NAMALWA (cell line): ENCODE measurements at places on chromosomes 4 and X.

- DNase-seq, result peak; percentile 0
These were observed 150.1 kb downstream of the DIPK2B start for GRCh38 chrX:45050558-45050957.

DNA sequence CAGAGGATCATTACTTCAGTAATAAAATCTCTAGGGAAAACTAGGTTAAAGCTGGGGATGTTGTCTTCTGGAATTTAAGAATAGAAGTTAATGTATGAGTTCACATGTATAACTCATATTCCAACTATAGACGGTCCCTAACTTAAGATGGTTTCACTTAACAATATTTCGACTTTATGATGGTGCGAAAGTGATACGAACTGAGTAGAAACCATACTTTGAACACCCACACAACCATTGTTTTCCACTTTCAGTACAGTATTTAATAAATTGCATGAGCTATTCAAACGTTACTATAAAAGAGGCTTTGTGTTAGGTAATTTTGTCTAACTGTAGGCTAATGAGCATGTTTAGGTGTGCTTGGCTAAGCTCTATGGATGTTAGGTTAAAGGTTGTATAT, 38.7 kb downstream of the CCSER1 start:
- DNase-seq, result no peak

DNA sequence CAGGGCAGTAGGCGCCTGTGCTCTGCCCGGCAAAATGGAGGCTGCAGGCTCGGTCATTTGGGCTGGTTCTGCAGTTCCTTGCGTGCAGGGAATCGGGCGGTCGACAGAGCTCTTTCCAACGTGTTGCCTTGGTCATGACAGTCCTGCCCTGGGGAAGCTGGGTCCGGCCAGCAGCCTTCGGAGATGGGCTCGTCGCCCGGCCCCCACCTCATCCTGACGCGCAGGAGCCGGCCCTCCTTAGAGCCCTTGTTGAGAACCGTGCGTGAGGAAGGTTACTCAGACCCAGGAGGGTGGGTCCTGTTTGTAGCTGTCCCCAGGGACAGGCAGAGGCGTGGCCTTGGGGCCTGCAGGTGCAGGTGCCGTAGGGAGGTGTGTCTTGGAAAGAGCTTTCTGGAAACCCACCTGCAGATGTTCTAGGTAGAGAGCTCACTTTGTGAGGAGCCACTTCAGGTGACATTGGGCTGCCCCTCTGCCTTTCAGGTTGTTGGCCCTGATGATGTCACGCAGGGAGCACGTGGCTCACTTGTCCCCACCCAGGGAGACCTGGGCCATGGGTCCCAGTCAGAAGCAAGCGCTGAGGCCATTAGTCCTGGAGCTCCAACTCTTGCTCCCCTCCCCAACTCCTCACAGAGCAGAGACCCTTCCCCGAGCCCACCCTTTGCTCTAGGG, 15.2 kb upstream of the HGFAC start:
- DNase-seq, result no peak

DNA sequence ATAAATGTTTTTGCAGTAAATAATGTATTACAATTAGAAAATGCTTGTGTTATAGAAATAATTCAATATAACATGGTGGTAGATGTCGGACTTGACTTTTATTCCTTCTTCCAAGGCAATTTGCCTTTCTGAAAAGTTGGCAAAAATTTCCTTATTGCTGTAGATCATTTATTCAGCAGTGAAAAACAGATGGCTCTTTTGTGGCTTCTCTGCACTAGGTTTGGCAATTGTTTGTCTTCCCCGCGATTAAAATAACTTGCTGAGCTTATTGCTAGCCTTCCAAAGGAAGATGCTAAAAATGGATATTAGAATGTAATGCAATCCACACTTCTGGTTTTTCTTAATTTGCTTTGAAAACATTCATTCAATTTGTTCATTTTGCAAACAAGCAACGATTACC, 1977.9 kb upstream of the ADGRL3 start:
- DNase-seq, result no peak

- DNase-seq, result no peak
These were observed 674.8 kb upstream of the INTU start for GRCh38 chr4:126957987-126958386.

DNA sequence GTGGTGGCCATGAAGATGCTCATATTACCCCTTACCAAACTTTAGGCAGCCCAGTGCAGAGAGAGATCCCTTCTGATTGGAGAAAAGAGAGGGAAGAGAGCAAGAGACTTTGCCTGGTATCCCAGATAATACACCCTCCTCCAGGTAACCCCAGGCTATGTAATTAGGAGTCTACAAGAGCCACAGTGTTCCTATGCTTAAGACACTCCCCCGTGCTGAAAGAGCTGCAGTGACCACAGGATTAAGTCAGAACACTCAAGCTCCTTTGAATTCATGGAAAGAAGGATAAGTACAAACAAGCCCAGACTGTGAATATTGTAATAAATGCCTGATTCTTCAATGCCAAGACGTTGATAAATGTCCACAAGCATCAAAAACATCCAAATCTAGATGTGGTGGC, 41.4 kb downstream of the PABPC4L start:
- no peak for DNase-seq

DNA sequence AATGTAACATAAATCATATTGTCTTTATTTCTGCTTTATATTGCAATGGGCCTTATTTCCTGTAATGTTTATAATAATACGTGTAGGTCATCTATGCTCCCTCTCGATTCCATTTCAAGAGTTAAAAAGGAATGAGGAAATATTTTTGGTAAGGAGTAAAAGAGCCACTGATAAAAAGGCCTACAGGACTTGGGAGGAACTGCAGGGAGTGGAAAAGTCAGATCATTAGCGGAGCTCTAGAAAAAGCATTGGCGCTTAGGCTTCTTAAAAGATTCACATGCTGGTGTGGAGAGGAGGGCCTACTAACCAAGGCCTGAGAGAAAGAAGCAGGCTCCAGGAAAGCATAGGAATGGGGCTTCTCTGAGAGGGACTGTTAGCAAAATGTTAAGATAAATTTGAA, 82.9 kb upstream of the PNPLA4 start:
- DNase-seq, result no peak

- peak; percentile 57 for DNase-seq
These were observed 113.7 kb upstream of the NEXMIF start for GRCh38 chrX:75038925-75039324.

- DNase-seq, result no peak
These were observed 12.3 kb upstream of the ADRA2C start for GRCh38 chr4:3753726-3754412.
